ENCODE measurements at places on chromosomes 2 and 18. TPM values are rescaled to one million over a fixed set of nuclear protein-coding genes. Genes with fewer than 3 reads are reported as not detected.

Gene OR6B2
- not detected for polyA plus RNA-seq

Gene CD302
- 54.9 TPM for polyA plus RNA-seq

- DNase-seq = no peak
Observed at GRCh38 chr2:29703336-29703735, 218.1 kb downstream of the ALK start.

DNA sequence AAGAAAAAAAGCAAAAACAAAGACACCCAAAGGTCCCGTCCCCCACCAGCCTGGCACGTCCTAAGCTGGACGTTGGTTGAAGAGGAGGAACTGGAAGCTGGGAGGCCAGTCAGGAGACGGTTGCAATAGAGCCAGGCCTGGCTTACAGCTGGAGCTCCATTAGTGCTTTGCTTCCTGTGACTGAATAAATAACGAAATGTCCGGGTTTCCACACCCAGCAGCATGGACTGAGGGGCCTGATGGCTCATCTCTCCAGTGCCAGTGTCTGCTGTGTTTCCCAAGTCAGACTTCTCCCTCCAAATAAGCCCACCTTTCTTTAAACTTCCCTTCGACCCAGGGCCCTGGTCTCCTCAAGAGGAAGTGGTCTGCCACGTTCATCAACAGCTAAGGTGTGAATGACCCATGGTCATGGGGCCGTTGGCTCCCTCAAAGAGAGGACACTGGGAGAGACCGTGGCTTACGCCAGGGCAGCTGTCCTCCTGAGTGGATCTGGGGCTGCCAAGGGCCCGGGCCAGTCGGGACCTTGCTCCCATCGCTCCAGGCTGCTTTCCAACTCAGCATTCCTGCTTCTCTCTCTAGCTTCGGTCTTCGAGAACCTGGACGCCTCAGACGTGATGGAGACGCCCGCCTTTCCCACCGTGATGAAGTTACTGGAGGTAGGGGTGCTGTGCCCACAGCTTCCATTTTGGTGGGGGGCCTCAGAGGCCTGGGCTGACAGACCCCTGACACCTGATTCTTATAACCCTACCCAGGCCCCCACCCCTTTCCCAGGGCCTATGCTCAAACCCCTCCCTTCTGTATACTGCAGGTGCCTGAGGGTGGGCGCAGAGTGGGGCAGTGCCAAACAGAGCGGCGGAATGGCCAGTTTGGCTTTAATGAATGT lies 44.9 kb downstream of the MYO7B start:
- DNase-seq = no peak

DNA sequence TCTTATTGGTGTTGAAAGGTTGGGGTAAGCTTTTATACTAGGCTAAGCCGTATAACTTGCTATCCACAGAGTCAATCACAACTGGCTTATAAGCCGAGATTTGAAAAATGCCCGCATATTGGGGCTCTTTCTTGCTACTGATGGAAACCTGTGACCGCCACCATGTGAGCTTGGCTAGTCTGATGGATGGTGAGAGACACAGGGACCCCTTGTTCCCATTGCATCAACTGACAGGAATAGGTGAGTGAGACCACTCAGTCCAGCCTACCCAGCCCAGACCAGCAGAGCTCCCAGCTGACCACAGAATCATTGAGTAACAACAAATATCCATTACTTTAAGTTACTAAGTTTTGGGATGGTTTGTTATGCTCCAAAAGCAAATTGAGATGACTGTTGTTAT lies 676.4 kb upstream of the HS6ST1 start:
- no peak for DNase-seq

- no peak for DNase-seq
Observed at GRCh38 chr2:239787538-239788050, 237.5 kb downstream of the NDUFA10 start.

DNA sequence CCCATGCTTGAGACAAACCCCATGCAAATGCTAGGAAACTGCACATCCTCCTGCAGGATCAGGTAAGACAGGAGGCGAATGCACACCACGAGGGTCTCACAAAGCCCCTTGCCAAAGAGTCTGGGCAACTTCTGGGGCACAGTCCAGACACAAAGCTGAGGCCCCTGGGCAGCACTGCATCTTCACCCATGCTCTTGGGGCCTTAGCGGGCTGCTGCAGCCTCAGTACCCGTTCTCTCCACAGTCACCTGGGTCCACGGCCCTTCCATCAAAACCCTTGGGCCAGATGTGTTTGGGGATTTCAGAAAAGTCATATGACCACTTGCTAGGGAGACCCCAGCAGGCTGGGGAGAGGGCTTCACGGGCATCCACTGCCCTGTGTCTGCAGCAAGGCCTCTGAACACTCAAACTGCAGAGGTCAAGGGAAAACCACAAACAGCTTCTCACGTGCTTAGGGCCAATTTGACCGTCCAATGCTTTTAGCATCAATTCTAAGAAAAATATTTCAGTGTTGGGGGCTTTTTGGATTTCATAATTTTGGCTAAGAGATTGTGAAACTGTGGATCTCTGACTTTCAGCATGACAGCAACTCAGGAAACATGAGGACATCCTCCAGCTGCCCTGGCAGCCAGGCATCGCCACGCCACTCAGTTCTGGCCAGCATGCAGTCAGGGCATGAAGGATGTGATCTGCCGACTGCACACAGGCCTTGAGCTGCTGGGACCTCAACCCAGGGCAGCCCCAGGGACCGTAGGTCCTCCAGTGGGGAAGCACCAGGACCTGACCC lies 20.0 kb downstream of the PASK start:
- no peak for DNase-seq

GRCh38 chr2:124382067-124382618 lies 357.1 kb downstream of the CNTNAP5 start:
- DNase-seq = no peak

DNA sequence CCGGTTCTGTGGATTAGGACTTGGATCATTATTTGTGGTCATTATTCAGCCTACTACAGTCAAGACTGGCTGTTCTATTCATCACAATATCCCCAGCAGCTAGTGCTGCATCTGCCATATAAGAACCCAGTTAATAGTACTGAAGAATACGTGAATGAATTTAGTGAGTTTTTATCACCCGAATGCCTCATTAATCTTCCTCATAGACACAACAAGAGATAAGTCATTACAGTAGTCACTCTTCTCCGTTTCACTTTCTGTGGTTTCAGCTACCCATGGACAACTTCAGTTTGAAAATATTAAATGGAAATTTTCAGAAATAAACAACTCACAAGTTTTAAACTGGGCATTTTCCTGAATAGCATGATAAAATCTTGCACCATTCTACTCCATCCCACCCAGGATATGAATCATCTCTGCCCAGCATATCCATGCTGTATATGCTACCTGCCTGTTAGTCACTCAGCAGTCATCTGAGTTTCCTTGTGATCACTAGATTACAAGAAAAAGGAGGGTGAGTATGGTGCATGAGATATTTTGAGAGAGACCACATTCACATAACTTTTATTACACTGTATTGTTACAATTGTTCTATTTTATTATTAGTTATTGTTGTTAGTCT lies 363.7 kb upstream of the CHAC2 start:
- DNase-seq = no peak

Measured in left lung (tissue), 14 donors.